ENCODE measurements at places on chromosomes 1 and 21.

- no peak for DNase-seq
Observed at GRCh38 chr1:29200906-29201594, 19.4 kb upstream of the SRSF4 start.

- peak; percentile 55 for DNase-seq
Observed at GRCh38 chr1:23184212-23184934, 15.7 kb upstream of the LUZP1 start.

DNA sequence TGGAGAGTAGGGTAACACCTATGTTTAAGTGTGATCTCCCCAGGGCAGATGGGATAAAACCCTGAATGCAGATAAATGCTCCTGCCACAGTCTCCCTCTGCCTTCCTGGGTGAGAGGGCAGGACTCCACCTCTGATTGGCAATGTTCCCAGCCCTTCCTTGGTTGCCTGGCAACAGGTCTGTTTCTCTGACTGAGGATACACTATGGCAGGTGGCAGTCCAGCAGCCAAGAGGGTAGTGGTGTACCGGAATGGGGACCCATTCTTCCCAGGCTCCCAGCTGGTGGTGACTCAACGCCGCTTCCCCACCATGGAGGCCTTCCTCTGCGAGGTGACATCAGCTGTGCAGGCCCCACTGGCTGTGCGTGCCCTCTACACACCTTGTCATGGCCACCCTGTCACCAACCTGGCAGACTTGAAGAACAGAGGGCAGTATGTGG lies at the start of gene DCDC2B:
Gene DCDC2B, plus strand, starts transcription at position 199 of the 438 bp plus-strand sequence. Its CDS starts 5 bp downstream, at position 204.
- DNase-seq = no peak

DNA sequence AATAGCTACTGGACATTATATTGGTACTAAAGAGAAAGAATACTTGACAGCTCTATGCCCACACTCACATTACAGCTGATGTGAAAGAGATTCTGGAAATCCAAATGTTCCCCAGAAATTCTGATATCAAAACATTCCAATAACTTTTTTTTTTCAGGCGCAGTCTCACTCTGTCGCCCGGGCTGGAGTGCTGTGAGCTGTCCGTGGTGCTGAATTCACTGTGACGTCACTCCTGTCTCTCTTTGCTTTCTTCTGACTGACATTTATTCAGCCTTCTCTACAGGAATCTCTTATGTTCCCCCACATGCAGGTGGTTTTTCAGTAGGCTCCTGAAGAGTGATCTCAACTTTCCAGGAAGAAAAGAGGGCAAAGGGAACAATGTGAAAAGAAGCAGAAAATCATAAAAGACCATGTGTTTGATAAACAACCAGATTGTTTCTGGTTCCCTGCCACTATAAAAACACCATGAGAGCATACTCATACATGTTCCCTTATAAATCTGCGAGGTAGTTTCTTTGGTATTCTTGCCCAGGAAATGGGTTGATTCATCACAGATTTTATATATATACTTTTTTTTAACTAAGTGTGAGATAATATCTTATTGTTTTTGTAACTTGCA lies 6.2 kb downstream of the S100A7A start:
- peak; percentile 46 for DNase-seq

DNA sequence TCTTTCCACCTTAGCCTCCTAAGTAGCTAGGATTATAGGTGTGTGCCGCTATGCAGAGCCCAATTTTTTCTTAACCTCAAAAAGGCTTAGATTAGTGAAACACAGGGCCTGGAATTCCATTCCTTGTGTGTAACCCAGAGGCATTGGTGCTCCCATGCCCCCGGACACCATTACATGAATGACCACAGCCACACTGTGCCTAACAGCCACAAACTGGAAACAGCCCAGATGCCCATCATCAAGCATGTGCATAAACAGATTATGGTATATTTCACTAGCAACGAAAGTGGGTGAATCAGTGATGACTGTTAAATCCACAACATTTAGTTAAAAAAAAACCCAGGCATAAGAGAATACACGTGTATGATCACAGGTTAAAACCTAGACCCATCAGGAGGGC lies 24.4 kb downstream of the ADAM30 start:
- DNase-seq = no peak

DNA sequence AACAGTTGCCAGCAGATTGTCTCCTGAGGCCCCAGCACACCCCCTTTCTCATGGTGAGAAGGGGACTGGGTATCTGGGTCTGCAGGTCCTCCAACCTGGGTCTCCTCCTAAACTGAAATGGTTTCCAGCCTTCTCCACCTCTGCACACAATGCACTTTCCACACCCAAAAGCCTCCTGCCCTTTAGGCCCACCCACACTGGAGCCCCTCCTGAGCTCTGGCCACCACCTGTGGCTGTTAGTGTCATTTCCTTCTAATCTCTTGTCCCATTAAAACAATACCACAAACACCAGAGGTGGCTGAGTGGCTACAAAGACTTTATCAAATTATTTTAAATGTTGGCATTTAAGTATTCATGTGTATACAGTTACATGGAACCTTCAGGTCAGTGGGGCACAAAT lies 11.5 kb downstream of the GPR3 start:
- DNase-seq = no peak

DNA sequence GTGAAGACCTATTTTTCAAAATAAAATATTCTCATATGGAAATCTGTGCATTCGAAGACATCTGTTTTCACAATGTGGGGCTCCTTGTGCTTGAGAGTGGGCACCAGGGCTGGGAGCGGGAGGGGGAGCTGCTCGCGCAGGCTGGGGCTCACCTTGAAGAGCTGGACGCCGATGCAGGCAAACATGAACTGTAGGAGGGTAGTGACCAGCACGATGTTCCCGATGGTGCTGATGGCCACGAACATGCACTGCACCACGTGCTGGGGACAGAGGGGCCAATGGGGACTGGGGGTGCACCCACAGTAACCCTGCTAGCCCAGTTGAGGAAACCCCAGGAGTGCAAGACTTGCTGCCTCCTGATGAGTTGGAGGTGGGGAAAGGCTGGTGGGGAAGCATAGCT lies 42.2 kb upstream of the KIF21B start:
- no peak for DNase-seq

DNA sequence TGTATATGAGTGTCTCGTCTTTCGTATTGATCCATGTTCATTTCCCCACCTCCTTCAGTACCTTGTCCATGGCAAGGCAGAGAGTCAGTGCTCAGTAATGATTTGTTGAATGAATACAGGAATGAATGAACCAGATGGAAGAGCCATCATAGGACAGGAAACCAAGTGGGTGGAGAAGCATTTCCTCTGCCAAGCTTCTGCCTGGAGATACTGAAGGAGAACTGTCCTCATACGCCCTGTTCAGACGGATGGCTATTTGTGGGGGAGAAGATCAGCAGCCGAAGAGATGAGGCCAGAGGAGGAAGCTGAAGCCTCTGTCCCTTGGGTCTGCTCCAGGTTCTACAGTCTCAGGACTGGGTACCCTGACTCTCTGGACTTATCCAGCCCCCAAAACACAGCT lies 5.8 kb downstream of the FAM43B start:
- no peak for DNase-seq

GRCh38 chr1:25816112-25816718 lies 3.5 kb upstream of the MTFR1L start:
- no peak for DNase-seq

GRCh38 chr21:29306920-29307319 lies 8.2 kb downstream of the BACH1 start:
- no peak for DNase-seq

DNA sequence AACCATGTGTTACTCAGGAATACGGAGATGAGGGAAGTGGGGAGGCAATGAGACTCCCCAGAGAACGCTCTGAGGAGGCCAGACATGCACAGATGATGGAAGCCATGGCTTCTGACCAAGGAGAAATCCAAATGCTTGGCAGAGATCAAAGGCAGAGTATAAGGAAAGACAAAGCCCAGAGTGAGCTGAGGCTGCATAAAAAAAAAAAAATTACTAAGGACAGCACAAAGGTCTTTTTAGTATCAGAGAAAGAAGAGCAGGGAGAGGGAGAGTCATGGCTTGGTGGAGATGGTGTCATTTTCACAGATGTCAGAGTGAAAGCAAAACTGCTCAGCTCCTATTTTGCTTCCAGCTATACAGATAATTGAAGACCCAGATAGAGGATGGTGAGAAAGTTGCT lies 8.1 kb upstream of the NCF2 start:
- no peak for DNase-seq

- peak; percentile 4 for DNase-seq
Observed at GRCh38 chr1:149849947-149850360, 49.4 kb upstream of the BOLA1 start.

- no peak for DNase-seq
Observed at GRCh38 chr1:33180226-33180910, 1.5 kb downstream of the TRIM62 start.

DNA sequence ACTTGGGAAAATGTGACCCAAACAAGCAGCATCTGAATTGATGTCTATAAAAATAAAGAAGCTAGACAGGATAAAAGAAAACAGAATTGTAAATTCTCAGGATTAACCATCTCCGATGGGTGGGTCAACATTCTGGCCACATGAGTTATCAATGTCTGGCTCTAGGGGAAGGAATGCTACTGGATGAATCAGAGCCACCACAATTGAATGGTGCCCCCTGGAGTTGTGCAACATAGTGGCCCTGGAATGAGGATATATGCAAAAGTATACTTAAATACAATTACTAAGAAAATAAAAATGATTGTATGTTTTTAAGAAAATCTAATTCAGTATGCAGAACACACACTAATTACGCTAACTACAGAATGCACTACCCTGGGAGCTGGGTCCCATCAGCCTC lies 185.6 kb downstream of the TGFBR3 start:
- no peak for DNase-seq

- DNase-seq = no peak
Observed at GRCh38 chr1:205062319-205062718, 19.3 kb downstream of the CNTN2 start.

- DNase-seq = no peak
Observed at GRCh38 chr1:186636786-186637185, 43.4 kb downstream of the PTGS2 start.

GRCh38 chr1:245858022-245858721 lies 648.9 kb downstream of the SMYD3 start:
- DNase-seq = no peak

GRCh38 chr1:156927215-156928042 lies 7.0 kb downstream of the LRRC71 start:
- peak; percentile 40 for DNase-seq

- DNase-seq = no peak
Observed at GRCh38 chr1:66752000-66752592, at the start of gene DYNLT5. TSS of gene DYNLT5 (plus strand) at chr1:66752459. CDS start at chr1:66754659, 2,200 bp downstream.

- no peak for DNase-seq
Observed at GRCh38 chr1:159823406-159823805, 3.3 kb upstream of the SLAMF8 start.

DNA sequence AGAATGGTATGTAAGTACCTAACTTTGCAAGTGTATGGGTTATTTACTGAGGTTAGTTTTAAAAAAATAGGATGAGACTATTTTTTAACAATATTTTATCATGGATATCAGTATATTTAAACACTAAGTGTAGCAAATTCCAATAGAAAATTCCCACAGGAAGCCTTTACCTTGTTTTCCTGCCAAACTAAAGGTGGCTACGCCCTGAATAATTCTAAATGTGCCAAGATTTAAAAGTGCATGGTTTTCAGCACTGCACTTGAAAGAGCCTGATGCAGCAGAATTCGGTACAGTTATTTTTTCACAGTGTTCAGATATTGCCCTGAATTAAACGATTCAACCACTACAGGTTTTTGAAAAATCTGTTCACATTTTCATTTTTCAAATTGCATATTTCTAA lies 1622.8 kb upstream of the B3GALT2 start:
- DNase-seq = no peak

GRCh38 chr1:5389101-5389885 lies 602.9 kb downstream of the NPHP4 start:
- DNase-seq = peak; percentile 79

Data from CD4-positive, alpha-beta T cell treated with Interleukin-15 for 4 hours (primary cell).